ENCODE measurements at places on chromosomes 12 and 14. TPM values are rescaled to one million over a fixed set of nuclear protein-coding genes. Genes with fewer than 3 reads are reported as not detected.

The FAM181A gene
- total RNA-seq = not detected

The C12orf54 gene
- not detected for total RNA-seq

The GPR84 gene
- not detected for total RNA-seq

The PTPN11 gene
- total RNA-seq = 91.5 TPM

The P3H3 gene
- total RNA-seq = 49.3 TPM

The SPSB2 gene
- 4.0 TPM for total RNA-seq

The ANAPC7 gene
- total RNA-seq = 39.1 TPM

The CTSG gene
- total RNA-seq = not detected

The PPFIBP1 gene
- total RNA-seq = 236 TPM

The OTOGL gene
- 0.20 TPM for total RNA-seq

The P2RX7 gene
- total RNA-seq = 1.8 TPM

The FIGNL2 gene
- under 0.01 TPM for total RNA-seq

The KCNMB4 gene
- 0.37 TPM for total RNA-seq

The RAB3IP gene
- total RNA-seq = 4.0 TPM

The ERP27 gene
- not detected for total RNA-seq

The RNASE7 gene
- not detected for total RNA-seq

The CPNE6 gene
- total RNA-seq = not detected

The RFLNA gene
- not detected for total RNA-seq

The HNF1A gene
- total RNA-seq = not detected

The LMO3 gene
- 14.3 TPM for total RNA-seq

The NKX2-8 gene
- not detected for total RNA-seq

Data from subcutaneous preadipocyte (primary cell).